Liver (tissue), 10 donors: ENCODE measurements at places on chromosomes 2 and 18. TPM values are rescaled to one million over a fixed set of nuclear protein-coding genes. Genes with fewer than 3 reads are reported as not detected.

Gene PDE11A
- total RNA-seq: 1.0 TPM

Gene PFN4
- total RNA-seq: 0.51 TPM

Gene ELOA2
- not detected for total RNA-seq

Gene PDCD1
- total RNA-seq: 0.37 TPM

Gene VWC2L
- total RNA-seq: not detected

Gene TMEM247
- total RNA-seq: not detected

Gene C2orf66
- not detected for total RNA-seq

Gene PLGLB2
- total RNA-seq: 103 TPM

Gene MBD2
- 11.8 TPM for total RNA-seq

Gene CKAP2L
- 15.9 TPM for total RNA-seq

Gene HNRNPLL
- 18.3 TPM for total RNA-seq
